ENCODE measurements at places on chromosomes 1 and 21. TPM values are rescaled to one million over a fixed set of nuclear protein-coding genes. Genes with fewer than 3 reads are reported as not detected.
A peak's percentile ranks its signal among the peaks of the same experiment; 100 is the strongest.

- H3K27ac ChIP-seq, result peak overlapping the region; percentile 84
- peaks cover 100% of the 10 kb centered on the region for H3K4me1 ChIP-seq
- H3K4me3 ChIP-seq, result no peak overlapping the region
- peak; percentile 30 for DNase-seq
Observed at GRCh38 chr1:15206418-15207030, 40.5 kb upstream of the FHAD1 start.

- no peak for DNase-seq
- no peaks in the 10 kb centered on the region for H3K4me1 ChIP-seq
- H3K36me3 ChIP-seq, result peaks cover 10% of the 10 kb centered on the region
Observed at GRCh38 chr1:19759740-19760089, 40.0 kb downstream of the TMCO4 start.

GRCh38 chr21:31531967-31532366 is 127.5 kb upstream of the SOD1 start:
- peaks cover 10% of the 10 kb centered on the region for H3K4me1 ChIP-seq
- no peaks in the 10 kb centered on the region for H3K36me3 ChIP-seq
- H3K27me3 ChIP-seq, result no peaks in the 10 kb centered on the region
- no peak overlapping the region for H3K27ac ChIP-seq
- H3K4me3 ChIP-seq, result no peak overlapping the region
- no peak for DNase-seq

DNA sequence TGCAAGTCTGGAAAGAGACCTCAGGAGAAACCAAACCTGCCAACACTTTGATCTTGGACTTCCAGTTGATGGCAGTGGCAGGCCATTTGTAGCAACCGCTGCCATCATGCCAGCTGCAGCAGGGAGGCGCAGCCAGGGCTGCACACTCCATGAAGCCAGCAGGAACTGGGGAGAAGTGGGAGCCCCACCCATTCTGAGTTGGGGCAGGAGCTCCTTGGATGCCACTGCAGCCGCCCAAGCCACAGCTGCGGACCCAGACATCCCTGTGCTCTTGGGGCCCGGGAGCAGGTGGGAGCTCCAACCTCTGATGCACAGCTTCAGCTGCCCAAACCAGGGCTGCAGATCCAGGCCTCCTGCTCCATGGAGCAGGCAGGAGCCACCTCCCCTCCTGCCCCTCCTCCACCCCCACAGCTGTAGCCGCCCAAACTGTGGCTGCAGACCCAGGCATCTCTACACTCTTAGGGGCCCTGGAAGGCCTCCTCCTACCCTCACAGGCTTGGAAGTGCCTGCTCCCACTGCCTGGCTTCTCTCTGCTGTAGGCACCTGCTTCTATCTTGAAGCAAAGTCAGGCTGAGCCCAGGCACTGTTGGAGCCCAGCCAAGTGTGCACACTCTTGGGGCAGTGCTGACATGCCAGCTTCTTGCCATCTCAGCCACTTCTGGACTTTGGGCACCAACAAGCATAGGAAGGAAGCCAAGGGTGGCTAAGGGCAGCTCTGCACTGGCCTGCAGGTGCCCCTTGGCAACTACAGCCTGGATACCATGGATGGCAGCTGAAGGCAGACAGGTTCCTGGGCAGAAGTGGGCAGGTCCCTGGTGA is 20.0 kb upstream of the DISP1 start:
- no peaks in the 10 kb centered on the region for H3K36me3 ChIP-seq
- DNase-seq, result peak; percentile 45
- H3K4me3 ChIP-seq, result no peak overlapping the region
- H3K27me3 ChIP-seq, result no peaks in the 10 kb centered on the region
- peaks cover 9% of the 10 kb centered on the region for H3K4me1 ChIP-seq

RGS4 gene
- total RNA-seq, result 24.6 TPM

OLIG1 gene
- not detected for total RNA-seq
